ENCODE measurements at places on chromosomes 16 and 17. TPM values are rescaled to one million over a fixed set of nuclear protein-coding genes. Genes with fewer than 3 reads are reported as not detected.

Gene OR3A3
- not detected for total RNA-seq

DNA sequence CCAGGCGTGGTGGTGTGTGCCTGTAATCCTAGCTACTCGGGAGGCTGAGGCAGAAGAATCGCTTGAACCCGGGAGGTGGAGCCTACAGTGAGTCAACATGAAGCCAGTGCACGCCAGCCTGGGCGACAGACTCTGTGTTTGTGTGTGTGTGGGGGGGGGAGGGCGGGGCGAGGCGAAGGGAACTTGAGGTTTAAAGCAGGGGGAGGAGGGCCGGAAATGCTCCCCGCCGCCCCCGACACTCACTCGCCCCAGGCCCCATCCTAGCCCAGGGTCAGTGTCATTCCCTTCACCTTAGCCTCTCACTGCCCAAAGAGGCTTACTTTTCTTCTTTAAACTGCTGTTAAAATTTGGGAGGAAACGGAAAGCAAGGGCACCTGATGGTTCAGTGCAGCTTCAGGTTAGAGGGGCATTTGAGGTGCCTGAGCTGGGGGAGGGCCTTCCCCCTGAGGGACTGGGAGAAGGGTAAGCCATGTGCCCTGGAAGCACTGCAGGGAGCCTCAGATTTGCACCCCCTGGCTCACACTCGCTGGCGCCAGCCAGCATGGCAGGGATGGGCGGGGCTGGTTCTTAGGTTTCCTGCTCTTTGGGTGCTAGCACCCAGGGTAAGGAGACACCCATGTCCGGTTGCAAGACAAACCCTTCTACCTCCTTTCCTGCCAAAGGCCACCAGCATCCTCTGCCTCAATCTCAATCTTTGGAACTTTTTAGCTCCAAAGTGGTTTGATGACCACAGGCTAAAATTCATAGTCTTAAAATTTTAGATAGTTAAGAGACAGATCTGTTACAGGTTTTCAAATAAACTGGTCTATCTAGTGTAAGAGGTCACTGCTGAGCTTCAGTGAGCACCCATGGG, 2.2 kb upstream of the LIMD2 start:
- DNase-seq: no peak

Gene KRT31
- not detected for total RNA-seq

- DNase-seq: no peak
Observed at GRCh38 chr17:80424878-80425765, 10.2 kb downstream of the ENDOV start.

GRCh38 chr16:50497592-50497991, 50.6 kb upstream of the NKD1 start:
- DNase-seq: no peak

Gene HSBP1
- total RNA-seq: 39.1 TPM
